ENCODE measurements at places on chromosomes 5 and 9. TPM values are rescaled to one million over a fixed set of nuclear protein-coding genes. Genes with fewer than 3 reads are reported as not detected.

DNA sequence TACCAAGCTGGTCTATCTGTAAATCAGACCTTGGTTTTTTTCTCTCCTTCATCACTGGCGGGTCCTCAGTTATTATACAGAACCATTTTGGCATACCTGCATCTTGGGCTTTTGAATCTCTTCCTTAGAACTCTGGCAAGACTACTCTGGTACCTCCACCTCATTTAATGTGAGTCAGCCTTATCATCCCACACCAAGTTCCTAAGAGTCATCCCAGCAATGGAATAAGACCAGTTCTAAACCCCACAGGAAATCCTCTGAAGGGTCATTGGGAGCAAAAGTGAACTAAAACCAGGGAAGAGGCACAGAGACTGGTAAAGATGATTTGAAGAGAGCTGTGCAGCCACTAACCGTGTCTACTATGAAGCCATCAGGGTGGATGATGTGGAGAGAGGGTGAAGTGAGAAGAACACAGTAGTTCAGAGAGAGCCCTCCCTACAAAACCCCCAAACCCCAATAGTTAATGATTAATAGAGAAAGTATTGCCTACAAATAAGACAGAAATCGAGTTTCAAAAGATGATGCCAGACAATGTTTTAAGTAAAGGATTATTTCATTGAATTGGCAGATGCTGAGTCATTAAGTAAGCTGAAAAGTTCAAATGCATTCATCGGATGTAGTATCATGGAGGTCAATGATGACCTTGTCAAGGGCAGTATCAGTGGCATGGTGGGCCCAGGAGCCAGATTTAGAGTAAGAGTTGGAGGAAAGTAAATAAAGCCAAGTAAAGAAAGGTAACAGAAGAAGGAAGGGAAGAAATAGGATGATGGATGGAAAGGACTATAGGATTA lies 85.4 kb downstream of the PCSK1 start:
- DNase-seq: no peak

DNA sequence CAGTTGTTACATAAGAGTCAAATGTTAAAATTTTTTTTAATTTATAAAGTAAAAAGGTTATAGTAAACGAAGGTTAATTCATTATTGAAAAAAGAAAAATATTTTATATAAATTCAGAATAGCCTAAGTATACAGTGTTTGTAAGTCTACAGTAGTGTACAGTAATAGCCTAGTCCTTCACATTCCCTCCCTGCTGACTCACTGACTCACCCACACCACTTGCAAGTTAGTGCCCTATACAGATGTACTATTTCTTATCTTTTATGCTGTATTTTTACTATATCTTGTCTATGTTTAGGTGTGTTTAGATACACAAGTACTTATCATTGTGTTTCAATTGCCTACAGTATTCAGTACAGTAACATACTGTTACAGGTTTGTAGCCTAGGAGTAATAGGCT lies 57.6 kb downstream of the MAMDC2 start:
- no peak for DNase-seq

DNA sequence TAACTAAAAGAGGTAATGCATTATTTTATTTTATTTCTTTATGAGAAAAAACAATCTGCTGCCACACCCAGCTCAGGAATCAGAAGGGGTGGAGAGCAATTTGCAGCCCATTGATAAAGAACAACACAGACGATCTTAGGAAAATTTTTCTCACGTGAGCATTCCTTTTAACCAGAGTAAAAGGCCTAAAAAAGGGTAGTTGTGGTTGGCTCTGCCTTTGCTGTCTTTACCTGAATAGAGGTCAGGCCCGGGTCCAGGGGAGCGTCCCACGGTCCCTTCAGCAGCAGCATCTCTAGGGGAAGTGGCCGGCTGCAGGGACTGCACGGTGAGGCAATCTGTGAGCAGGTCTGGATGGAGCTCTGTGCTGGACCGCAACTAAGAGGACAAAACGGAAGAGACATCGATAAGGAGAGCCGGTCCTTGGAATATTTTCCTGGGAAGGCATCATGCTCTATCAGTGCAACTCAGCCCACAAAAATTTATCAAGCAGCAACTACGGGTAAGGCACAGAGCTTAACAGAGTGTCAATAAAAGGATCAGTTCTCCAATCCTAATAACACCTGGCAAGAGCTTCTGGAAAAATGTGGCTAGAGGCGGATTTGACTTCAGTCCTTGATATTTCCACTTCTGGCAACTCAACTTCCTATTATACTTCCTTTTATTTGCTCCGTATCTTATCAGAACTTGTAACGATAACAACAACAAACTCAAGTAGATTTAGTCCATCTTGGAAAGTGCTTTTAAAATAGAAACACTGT lies 372.8 kb upstream of the RFX3 start:
- DNase-seq: no peak

- no peak for DNase-seq
Observed at GRCh38 chr9:136990242-136990911, 1.8 kb upstream of the PAXX start.

DNA sequence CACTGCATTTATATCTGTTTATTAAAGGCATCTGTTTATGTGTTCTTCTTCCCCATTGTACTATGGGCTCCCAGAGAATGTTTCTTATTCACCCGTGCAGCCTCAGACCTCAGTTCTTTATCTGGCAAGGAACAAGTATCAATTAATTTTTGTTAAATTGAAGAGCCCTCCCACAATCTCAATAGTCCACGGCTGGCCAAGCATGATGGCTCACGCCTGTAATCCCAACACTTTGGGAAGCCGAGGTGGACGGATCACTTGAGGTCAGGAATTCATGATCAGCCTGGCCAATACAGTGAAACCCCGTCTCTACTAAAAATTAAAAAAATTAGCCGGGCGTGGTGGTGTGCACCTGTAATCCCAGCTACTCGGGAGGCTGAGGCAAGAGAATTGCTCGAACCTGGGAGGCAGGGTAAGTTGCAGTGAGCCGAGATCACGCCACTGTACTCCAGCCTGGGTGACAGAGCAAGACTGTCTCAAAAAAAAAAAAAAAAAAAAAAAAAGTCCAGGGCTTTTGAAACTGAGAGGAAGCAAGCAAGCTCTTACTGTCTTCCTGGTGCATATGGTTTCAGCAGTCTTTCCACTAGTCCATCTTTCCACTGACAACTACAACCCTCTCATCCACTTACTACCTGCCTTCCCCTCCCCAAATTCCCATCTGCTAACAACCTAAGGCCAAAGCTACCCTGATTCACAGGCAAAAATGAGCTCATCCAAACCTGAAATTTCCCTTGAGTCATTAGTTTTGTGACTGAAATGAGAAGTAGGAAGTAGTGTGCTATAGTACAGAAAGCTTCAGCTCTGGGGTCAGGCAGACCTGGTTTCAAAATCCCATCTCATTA lies 2.3 kb upstream of the HK3 start:
- peak; percentile 35 for DNase-seq

DNA sequence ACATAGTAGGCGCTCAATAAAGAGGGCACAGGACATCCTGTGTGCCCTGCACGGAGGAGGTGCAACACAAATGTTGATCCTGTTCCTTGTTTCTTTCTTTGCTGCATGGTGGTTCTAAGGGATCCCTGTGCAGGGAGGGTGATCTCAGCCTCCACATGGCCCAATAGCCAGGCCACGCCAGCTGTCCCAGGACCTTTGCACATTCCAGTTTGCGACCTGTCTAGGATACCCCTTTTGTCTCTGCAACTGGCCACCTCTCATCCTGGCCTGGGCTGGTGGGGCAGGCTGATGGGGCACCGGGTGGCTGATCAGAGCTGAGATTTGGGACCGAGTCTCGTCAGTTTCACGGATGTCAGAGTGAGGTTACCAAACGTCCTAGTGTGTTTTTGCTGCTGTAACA lies 79.5 kb downstream of the CFAP77 start:
- DNase-seq: no peak

DNA sequence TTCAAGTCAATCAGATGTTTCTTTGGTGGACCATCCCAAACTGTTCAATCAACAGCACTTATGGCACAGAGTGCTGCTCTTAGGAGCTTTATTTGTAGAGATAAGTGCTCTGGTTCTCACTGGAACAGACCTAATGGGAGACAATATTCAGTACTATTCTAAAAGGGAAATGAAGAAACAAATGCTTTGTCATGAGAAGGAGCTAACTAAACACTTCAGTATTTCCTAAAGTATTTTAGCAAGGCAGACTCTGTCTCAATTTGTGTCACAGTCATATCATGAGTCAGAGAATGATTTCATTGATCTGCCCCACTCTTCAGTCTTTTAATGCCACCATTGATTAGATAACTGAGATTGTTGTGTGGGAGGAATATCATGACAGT lies 175.3 kb downstream of the SLF1 start:
- DNase-seq: no peak

- no peak for DNase-seq
Observed at GRCh38 chr5:119651486-119651885, 22.1 kb downstream of the FAM170A start.

DNA sequence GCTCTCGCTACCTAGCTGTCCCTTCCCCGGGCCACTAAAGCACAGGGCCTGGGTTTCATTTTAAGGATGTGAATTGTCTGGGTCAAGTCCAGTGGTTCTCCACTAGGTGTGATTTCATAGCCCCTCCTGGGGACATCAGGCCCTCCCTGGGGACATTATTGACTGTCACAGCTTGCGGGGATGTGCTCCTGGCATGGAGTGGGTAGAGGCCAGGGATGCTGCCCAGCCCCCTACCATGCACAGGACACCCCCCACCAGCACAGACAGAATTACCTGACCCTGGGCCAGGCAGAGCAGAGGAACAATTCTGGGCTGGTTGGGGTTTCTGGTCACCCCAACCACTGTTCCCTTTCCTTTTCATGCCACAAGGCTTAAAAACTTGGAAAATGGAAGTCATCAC lies 4.1 kb downstream of the FAM78A start:
- DNase-seq: no peak

- DNase-seq: no peak
Observed at GRCh38 chr9:129587487-129588262, 33.2 kb downstream of the C9orf50 start.

BAAT gene
- not detected for total RNA-seq

SVEP1 gene
- total RNA-seq: not detected

CRB2 gene
- total RNA-seq: 0.09 TPM

GLRA1 gene
- not detected for total RNA-seq

RGS7BP gene
- total RNA-seq: not detected

SPINK13 gene
- not detected for total RNA-seq

ARL14EPL gene
- total RNA-seq: not detected

NFX1 gene
- 38.9 TPM for total RNA-seq

DMRT3 gene
- not detected for total RNA-seq

IFNA13 gene
- not detected for total RNA-seq

Measured in activated CD8-positive, alpha-beta T cell treated with anti-CD3 and anti-CD28 coated beads for 36 hours (primary cell).